Hematopoietic multipotent progenitor cell treated with erythropoietin and hydrocortisone succinate and interleukin-3 and kit ligand, for 4 days (in vitro differentiated cells): ENCODE measurements at places on chromosomes 4 and X.

DNA sequence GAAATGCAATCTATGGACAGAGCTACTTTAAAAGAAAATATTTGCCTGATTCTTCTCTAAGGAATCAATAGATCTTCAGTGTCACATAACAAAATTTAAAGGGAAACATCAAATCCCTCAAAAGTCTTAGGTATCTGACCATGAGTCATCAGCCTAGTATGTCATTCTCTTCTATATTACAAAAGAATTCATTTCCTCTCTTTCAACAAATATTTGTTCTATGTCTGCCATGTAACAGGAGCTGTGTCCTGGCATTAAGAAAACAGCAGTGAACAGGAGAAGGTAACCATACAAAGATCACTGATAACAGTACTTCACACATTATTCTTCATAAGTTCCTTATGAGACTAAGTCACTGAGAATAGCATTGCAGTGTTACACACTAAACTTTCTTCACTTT lies 243.6 kb upstream of the DKK2 start:
- DNase-seq, result no peak

GRCh38 chr4:3250438-3250955 lies 1.5 kb downstream of the MSANTD1 start:
- DNase-seq, result no peak

DNA sequence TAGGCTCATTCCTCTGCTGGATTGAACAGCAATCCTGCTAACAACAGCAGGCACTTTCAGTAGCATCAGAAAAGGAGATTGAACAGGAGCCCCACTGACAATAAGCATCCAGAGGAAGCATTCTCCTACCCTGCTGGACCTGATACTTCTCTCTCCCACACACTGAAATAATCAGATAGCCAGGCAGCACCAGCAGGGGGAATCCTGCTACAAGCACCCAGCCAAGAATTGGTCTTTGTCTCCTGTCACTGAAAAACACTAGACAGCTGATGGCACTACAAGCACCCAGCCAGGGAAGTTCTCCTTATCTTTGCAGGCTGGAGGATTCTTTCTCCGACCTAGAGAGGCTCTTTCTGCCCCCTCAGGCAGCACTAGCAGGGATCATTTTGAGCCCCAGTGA lies 444.3 kb upstream of the GRIA3 start:
- DNase-seq, result peak; percentile 27

DNA sequence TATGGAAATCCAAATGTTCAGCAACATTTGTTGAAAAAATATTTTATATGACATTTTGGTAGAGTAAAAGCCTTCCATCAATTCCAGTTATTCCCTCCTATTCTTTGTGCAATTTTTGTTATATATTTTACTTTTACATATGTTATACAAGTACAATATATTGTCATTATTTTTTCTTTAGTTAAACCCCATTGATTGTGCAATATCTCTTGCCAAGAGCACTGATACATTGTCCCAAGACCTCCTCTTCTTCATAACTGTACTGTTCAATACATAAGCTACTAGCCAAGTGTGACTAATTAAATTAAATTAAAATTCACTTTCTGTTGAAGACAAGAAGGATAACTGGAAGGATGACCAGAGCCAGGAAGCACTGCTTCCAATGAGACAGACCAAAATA lies 527.5 kb downstream of the TMA16 start:
- DNase-seq, result no peak

- no peak for DNase-seq
Measured at GRCh38 chr4:137664046-137664387, 131.7 kb upstream of the PCDH18 start.
